Left ventricle myocardium inferior (tissue), 1 donor: ENCODE measurements at places on chromosomes 7 and 10. TPM values are rescaled to one million over a fixed set of nuclear protein-coding genes. Genes with fewer than 3 reads are reported as not detected.

Gene CCDC7
- 24.7 TPM for total RNA-seq

GRCh38 chr10:15780353-15781135 lies 60.8 kb upstream of the ITGA8 start:
- DNase-seq: peak; percentile 68

GRCh38 chr7:15685358-15686294 lies 857 bp downstream of the MEOX2 start:
- peak; percentile 67 for DNase-seq

Gene IRF5
- 2.2 TPM for total RNA-seq

DNA sequence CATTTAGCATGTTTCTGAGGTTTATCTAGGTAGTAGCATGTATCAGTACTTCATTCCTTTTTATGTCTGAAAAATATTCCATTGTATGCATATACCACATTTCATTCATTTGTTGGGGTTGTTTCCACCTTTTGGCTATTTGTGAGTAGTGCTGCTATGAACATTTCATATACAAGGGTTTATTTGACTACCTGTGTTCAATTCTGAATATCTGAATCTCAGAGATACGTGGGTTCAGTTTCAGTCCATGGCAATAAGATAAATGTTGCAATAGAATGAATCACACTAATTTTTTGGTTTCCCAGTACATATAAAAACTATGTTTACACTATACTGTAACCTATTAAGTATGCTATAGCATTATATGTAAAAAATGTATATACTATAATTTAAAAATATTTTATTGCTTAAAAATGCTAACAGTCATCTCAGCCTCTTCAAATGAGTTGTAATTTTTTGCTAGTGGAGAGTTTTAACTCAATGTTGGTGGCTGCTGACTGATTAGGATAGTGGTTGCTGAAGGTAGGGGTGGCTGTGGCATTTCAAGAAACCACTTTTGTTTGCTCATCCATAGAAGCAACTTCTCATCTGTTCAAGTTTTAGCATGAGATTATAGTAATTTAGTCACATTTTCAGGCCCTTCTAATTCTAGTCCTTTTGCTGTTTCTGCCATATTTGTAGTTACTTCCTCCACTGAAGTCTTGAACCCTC lies 13.9 kb downstream of the PLEKHA1 start:
- no peak for DNase-seq

Gene PDE6C
- total RNA-seq: not detected

DNA sequence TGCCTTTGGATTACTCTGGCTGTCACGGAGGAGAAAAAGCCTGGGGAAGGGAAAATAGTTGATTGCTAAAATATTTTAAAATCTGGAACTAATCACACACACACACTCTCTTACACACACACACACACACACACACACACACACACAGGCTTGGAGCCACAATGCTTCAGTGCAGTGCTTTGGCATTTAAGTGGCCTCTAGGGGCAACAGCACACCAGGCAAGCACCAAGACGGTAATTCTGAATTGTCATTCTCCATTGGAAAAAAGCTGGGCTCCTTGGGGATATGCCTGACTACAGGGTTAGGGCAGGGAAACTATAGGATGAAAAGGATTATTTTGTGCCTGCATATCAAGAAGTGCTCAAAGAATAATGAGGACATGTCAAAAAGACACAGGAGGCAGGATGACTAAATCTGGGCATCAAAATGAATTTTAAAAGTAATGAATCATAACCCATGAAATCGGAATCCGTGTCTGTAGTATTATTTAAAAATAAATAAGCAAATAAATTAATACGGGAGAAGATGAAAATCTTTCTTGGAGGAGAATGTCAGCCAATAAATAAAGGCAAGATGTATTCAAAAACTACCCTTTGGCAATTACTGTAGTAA lies 30.4 kb upstream of the DDC start:
- DNase-seq: no peak

DNA sequence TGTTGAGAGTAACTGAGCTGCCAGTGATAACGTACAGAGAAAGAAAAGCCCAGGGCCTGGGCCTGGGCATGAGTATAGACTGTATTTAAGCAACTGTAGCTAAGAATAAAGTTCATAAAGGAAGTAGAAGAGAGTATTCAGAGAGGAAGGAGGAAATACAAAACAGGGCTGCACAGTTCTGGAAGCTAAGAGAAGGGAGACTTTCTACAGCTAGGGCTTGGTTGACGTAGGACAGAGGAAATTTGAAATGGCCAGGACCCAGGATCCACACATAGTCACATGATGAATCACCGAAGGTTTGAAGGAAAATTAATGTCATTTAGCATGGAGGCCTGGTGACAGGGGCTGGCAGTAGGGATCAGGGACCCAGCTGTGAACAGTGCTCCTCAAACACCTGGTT lies 66.7 kb downstream of the ARL4A start:
- no peak for DNase-seq

Gene MORN4
- total RNA-seq: 13.9 TPM

Gene UCN3
- total RNA-seq: not detected

DNA sequence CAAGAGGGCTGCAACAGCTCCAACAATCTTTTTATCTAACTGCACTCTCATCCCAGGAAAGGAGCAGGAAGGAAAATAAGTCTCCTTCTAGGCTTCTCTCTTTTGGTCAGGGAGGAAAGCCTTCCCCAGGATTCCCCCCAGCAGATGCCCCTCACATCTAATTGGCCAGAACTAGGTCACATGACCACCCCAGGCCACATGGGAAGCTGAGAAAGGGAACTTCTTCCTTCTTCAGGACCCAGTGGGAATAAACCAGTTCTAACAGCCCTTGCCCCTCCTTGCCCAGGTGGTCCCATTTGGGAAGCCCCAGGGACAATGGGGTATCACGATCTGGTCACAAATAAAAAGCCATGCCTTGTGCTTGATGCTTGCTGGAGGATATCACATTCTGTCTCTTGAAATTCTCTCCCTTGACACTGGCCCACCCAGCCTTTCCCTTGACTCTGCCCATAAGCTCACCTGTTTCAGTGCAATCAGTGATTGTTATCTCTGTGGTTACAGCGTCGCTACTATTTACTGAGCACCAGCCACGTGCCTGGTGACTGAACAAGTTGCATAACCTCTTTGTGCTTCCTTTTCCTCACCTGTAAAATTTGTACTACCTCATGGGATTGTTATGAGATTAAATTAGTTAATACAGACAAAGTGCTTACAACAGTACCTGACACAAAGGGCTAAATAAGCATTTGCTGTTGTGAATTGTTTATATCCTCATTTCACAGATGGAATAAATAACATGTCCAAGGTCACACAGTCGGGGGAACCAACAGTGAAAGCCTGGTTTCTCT lies 9.0 kb upstream of the TACR2 start:
- no peak for DNase-seq

Gene UBTD1
- total RNA-seq: 17.1 TPM

DNA sequence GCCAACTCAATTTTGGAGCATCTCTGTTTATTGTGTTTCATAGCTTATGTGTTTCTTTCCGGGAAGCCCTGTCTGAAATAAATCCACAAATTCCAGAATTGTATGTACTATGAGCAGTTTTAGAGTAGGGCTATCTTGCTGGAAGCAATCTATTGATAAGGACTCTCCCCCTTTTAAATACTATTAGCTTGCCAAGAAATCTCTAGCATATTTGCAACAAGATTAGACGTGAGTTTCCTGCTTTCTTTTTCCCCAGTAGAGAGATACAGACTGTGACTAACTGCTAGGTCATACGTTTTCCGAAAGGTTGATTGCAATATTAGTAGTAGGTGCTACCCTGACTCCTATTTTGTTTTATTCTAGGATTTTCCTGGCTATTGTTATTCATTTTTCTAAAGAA lies 277.0 kb downstream of the MALRD1 start:
- DNase-seq: no peak

Gene CC2D2B
- 0.30 TPM for total RNA-seq

GRCh38 chr10:27760867-27761266 lies 15.2 kb upstream of the MKX start:
- no peak for DNase-seq

- no peak for DNase-seq
Observed at GRCh38 chr7:71271203-71271602, 139.3 kb downstream of the GALNT17 start.

Gene RHOBTB1
- total RNA-seq: 16.6 TPM

Gene TRPV6
- not detected for total RNA-seq

DNA sequence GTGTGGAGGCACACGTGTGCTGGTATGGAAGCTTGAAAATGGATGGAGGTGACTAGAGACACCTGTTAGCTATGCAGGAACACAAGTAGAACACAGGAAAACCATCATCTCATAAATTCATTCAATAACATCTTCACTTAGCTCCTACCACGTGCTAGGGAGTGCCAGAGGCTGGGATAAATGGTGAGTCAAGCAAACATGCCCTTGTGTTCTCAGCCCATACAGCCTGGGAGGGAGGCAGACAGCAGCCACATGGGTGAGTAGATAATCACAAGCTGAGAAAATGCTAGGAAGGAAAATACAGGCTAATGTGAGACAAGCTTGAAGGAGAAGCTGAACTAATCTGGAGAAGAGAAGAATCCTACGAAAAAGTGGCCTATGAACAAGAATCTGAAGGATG lies 468.0 kb upstream of the ZMIZ1 start:
- no peak for DNase-seq

Gene CYP3A7
- total RNA-seq: not detected

Gene TCTN3
- 11.6 TPM for total RNA-seq

- no peak for DNase-seq
Observed at GRCh38 chr7:24110056-24110455, 173.9 kb upstream of the NPY start.

DNA sequence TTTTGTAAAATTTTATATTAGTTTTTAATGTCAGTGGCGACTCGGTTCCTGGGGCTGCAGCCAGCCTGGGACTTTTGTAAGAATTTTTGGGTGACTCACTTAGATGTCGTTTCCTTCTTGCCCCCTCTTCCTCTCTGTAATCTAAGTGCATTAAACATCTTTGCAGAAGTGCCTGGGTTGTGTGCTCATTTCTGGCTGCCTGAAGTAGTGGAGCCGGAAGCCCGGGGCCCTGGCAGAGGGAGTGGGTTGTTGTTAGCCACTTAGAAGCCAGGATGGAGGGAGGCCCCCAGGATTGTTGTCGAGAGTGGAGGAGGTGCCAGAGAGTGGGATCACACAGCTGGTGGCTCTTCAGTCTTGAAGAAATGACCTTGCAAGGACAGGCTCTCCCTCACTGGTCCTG lies 11.0 kb upstream of the TRIM8 start:
- DNase-seq: peak; percentile 48

GRCh38 chr10:43749940-43750552 lies 101.4 kb upstream of the ZNF32 start:
- no peak for DNase-seq

GRCh38 chr10:91820144-91820543 lies 21.9 kb downstream of the TNKS2 start:
- DNase-seq: no peak

Gene BET1
- 14.5 TPM for total RNA-seq

DNA sequence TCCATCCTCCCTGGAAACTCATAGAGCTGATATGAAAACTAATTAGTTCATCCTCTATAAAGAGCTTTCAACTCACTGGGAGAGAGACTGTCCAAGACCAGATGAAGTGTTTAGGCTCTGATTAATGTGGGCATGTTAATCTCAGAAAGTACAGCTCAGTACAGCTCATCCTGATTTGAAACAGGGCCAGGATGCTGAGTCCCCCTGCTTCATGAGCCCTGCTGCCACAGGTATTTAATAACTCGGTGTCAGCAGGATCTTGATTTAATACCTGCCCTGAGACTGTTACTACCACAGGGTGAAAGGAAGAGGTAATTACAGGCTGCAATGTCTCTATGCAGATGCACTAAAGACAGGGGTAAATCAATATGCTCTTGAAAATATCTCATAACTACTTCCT lies 10.8 kb downstream of the LMOD2 start:
- DNase-seq: no peak

- no peak for DNase-seq
Observed at GRCh38 chr10:102507521-102507920, 3.7 kb downstream of the SUFU start.

- peak; percentile 20 for DNase-seq
Observed at GRCh38 chr7:80722616-80723195, 84.3 kb downstream of the CD36 start.

Gene ZNF25
- total RNA-seq: 17.8 TPM

- DNase-seq: no peak
Observed at GRCh38 chr10:35050568-35050967, 39.6 kb downstream of the CUL2 start.

Gene CLDN12
- total RNA-seq: 40.3 TPM

Gene TRPV5
- total RNA-seq: not detected

GRCh38 chr7:131385039-131385605 lies 57.4 kb downstream of the MKLN1 start:
- no peak for DNase-seq

- no peak for DNase-seq
Observed at GRCh38 chr10:28429573-28430216, 103.2 kb upstream of the WAC start.

Gene FAM200A
- total RNA-seq: 6.4 TPM

Gene STEAP1B
- total RNA-seq: 0.63 TPM

- no peak for DNase-seq
Observed at GRCh38 chr10:97376413-97376812, 24.7 kb downstream of the RRP12 start.

- no peak for DNase-seq
Observed at GRCh38 chr7:82605247-82605864, 161.8 kb upstream of the CACNA2D1 start.

DNA sequence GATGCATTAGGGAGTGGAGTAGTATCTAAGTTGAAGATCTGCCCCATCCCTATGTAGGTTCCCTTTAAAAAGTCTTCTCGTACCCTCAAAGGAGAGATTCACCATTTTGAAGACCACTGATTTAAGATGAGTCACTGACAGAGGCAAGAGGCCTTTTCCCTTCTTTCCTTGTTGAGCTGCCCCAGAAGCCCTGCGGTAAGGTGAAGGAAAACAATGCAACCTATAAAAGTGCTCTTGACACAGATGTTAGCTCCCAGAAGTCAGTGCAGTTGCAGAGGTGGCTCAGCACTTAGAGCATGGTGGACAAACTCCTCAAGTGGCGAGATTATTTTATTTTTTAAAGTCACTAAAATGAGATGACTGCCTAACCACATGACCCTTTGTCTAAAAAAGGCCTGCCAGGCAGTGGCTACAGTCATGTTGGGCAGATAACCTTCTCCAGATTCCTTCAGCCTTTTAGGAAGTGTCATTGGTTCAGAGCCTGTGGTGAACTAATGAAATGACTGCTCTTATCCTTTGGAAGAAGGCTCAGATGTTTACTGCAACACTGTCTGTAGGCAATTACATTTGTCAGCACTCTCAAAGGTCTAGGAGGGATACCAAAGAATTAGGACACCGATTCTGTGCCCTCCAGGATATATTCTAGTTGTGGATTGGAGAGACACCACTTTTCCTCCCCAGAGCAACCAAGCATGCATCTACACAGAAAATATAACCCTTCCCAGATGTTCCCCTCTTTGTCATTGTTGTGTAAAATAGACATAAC lies 88.7 kb downstream of the ARID5B start:
- no peak for DNase-seq

DNA sequence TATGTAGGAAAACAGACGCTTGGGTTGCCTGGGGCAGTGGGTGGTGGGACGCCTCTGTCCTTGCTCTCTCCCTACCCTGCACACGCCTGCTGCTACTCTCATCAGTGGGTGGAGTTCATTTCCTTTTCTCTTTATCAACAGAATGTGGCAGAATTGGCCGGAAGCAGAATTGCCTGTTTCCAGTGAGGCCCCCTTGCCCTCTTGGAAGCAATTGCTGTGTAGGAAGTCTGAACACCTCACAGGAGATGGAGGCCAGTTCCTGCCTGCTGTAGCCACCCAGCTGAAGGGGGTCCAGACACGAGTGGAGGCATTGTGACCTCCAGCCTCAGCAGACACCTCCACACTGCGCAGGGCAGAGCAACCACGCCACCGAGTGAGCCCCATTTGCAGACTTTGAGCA lies 331.6 kb upstream of the ZNF32 start:
- no peak for DNase-seq
